ENCODE measurements at places on chromosomes 3 and 15. TPM values are rescaled to one million over a fixed set of nuclear protein-coding genes. Genes with fewer than 3 reads are reported as not detected.
A peak's percentile ranks its signal among the peaks of the same experiment; 100 is the strongest.

DNA sequence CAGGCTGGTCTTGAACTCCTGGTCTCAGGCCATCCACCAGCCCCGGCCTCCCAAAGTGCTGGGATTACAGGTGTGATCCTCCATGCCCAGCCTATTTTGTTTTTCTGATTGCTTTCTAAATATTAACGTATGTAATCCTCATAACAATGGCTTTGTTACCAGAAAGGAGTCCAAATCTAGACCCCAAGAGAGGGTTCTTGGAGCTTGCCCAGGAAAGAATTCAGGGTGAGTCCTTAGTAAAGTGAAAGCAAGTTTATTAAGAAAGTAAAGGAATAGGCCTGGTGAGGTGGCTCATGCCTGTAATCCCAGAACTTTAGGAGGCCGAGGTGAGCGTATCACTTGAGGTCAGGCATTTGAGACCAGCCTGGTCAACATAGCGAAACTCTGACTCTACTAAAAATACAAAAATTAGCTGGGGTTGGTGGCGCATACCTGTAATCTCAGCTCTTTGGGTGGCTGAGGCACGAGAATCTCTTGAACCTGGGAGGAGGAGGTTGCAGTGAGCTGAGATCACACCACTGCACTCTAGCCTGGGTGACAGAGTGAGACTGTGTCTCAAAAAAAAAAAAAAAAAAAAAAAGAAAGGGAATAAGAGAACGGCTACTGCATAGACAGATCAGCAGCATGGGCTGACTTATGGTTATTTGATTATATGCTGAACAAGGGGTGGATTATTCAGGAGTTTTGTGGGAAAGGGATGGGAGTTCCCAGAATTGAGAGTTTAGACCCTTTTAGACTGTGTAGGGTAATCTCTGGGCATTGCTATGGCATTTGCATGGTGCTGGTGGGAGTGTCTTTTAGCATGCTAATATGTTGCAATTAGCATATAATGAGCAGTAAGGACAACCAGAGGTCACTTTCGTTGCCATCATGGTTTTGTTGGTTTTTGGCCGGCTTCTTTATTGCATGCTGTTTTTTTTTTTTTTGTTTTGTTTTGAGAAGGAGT lies 36.1 kb downstream of the TYRO3 start:
- no peak overlapping the region for H3K4me3 ChIP-seq
- H3K36me3 ChIP-seq = no peaks in the 10 kb centered on the region
- no peak overlapping the region for H3K27ac ChIP-seq
- H3K4me1 ChIP-seq = no peaks in the 10 kb centered on the region
- no peak for DNase-seq

DNA sequence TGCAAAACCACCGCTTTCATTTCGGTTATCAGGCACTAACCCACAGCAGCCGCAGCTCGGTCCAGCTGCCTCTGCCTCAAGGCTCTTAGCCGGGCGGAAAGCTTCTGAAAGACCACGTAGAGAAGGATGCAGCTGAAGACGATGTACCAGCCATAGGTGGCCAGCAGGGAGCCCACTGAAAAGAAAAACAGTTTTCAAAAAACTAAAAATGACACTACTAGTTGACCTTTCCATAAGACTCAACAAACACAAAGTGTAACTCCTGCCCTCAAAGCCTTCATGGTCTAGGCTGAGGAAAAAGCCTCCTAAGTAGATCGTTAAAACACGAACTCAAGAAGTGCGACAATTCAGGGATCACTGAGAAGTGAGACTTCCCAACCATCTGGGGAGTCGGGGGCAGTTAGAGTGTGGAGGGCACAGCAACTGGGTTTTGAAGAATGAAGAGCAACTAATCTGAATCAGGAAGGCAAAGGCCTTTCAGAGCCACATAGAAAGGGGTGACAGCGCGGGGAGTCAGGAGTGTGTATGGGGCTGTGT lies 716 bp downstream of the SELENOS start:
- H3K36me3 ChIP-seq = peaks cover 49% of the 10 kb centered on the region
- peaks cover 19% of the 10 kb centered on the region for H3K4me1 ChIP-seq
- no peaks in the 10 kb centered on the region for H3K27me3 ChIP-seq
- peak overlapping the region; percentile 75 for H3K4me3 ChIP-seq
- H3K27ac ChIP-seq = no peak overlapping the region

DNA sequence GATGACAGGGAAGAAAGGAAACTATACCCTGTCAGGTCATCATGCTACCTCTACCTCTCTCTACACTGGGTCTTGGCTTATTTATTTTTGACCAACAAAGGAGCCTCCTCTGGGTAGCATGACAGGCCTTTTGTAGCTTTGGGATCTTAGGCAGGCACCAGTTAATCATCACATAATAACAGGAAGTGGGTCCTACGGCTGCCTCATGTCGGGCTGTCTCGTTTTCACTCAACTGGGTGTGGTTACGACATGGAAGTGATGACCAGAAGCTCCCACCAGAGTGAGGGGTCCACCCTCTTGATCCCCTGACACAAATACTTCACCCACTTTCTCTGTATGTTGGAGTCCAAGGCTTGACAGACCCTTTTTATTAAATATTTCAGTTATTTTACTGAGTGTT lies 105.3 kb downstream of the CD47 start:
- peak; percentile 64 for DNase-seq
- no peaks in the 10 kb centered on the region for H3K27me3 ChIP-seq
- H3K27ac ChIP-seq = no peak overlapping the region
- no peaks in the 10 kb centered on the region for H3K36me3 ChIP-seq

DNA sequence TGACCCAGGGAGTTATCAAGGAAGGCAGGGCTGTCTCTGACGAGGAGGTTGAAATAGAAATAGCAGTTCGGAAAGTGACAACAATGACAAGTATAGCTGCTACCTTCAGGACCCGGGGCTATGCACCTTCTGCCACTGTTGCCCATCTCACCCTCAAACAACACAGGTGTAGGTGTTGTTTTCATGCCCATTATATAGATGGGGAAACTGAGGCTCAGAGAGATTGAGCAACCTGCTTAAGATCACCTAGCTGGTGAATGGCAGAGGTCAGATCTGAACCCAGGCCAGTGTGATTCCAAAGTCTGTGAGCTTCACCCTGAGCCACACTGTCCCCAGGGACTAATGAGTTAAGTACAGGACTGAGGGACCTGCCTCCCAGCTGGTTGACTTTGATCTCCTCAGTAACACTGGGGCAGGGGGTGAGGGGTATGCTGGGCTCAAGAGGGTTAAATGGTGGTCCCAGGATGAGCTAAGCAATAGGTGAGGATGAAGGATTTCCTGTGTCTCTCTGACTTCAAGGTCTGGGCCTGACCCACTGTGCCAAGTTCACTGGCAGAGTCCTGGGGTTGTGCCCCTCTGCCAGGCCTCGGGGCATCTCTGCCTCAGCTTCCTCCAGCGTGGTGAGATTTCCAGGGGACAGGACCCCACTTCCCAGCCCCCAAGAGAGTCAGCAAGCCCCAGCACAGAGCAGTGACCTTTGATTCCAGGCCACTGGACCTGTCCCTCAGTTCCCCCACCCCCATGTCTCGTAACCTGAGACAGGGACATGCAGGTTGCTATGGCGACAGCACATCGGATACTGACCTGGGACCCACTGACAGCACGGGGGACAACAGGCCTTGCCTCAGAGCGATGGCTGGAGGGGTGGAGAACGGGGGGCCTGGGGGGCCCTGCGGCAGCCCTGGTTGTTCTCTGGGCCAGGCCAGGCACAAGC lies 35.0 kb downstream of the ATP2B2 start:
- H3K4me3 ChIP-seq = peak overlapping the region; percentile 19
- H3K36me3 ChIP-seq = no peaks in the 10 kb centered on the region
- no peaks in the 10 kb centered on the region for H3K27me3 ChIP-seq
- no peak overlapping the region for H3K27ac ChIP-seq
- no peak for DNase-seq

DNA sequence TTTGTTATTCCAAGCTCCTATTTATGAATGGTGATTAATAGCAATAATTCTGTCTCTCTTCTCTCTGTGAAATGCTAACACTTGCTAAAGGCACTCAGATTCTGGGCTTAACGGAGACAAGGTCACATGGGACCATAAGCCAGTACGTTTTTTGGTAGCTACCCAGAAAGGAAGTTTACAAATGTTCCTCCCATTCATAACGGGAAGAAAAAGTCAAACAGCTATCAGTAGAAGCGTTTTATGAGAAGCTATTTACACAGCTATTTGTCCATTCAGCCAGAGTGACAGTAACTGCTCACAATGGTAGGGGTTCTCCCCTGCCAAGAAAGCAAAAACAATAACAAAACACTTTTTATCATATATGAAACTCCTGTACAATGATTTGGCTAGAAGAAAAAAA lies 51.5 kb downstream of the ZMAT3 start:
- H3K4me3 ChIP-seq = no peak overlapping the region
- no peak for DNase-seq
- peaks cover 8% of the 10 kb centered on the region for H3K4me1 ChIP-seq
- H3K27ac ChIP-seq = no peak overlapping the region
- H3K36me3 ChIP-seq = no peaks in the 10 kb centered on the region

DNA sequence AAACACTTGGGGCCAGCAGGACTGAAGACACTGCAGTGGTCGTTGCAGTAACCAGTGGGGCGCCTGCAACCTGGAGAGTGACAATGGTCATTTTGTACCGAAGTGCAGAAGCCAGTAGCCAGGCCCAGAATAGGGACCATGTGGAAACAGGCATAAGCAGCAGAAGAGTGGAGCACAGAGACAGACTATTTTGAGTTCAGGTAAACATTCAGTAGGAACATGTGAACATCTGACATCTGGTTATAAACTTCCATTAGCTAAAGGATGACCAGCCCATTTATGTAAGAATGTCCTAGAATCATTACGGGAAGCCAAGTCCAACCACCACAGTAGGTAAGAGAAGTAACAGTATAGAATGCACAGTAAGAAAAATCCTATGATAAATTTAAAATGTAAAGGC lies 32.4 kb upstream of the TKT start:
- H3K27me3 ChIP-seq = no peaks in the 10 kb centered on the region
- no peak for DNase-seq
- no peak overlapping the region for H3K4me3 ChIP-seq
- H3K27ac ChIP-seq = no peak overlapping the region
- H3K36me3 ChIP-seq = 0 out of 2 replicates have a peak, but pooled peaks cover 3% of the 10 kb centered on the region
- H3K4me1 ChIP-seq = no peaks in the 10 kb centered on the region

DNA sequence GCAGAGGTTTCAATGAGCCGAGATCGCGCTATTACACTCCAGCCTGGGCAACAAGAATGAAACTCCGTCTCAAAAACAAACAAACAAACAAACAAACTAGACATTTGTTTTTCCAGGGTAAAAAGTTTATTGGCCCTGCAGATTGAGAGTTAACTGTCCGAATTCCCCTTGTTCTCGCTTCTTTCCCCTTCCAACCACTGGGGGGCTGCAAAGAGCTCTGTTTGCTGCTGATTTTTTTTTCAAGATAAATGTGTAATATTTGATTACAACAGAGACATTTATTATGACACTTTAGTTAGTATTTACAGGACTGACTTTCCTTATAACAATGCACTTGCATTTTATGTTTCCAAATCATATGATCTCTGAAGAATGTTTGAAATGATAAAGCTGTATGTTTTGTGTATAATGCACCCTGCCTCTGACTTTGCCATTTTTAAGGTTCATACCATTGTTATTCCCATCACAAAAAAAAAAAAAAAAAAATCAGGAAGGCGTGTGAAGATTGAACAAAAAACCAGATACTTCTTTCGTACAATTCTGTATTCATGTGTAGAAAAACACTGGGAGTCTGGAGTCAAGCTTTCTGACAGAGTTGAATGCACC lies 2.8 kb downstream of the CLSTN2 start:
- no peak overlapping the region for H3K4me3 ChIP-seq
- H3K4me1 ChIP-seq = peaks cover 2% of the 10 kb centered on the region
- H3K27me3 ChIP-seq = no peaks in the 10 kb centered on the region
- H3K27ac ChIP-seq = no peak overlapping the region
- peak; percentile 65 for DNase-seq

- peaks cover 49% of the 10 kb centered on the region for H3K4me1 ChIP-seq
- peak overlapping the region; percentile 17 for H3K4me3 ChIP-seq
- peak overlapping the region; percentile 83 for H3K27ac ChIP-seq
These were observed 216.9 kb downstream of the IGSF11 start for GRCh38 chr3:118817748-118818165.

GRCh38 chr3:187251599-187251998 lies 39.9 kb downstream of the MASP1 start:
- H3K4me1 ChIP-seq = peaks cover 12% of the 10 kb centered on the region
- H3K27me3 ChIP-seq = no peaks in the 10 kb centered on the region
- no peak overlapping the region for H3K27ac ChIP-seq
- no peaks in the 10 kb centered on the region for H3K36me3 ChIP-seq
- DNase-seq = no peak

DNA sequence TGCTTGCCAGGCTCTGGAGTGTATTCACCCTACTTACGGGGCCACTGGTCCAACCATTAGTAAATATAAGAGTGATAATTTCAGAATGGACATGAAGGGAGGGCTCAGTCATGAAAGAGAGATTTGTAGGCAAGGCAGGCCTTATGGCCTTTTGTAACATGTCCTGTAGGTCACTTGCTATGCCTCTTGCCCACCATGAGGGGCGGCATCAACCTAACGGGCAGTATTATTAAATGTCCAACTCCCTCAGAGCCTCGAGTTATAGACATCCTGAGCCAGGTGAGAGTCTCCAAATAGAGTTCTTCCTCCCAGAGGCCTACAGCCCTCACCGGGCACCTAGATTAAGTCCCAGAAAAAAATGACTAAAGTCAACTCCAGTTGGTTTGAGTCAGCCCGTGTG lies 30.2 kb downstream of the ONECUT1 start:
- no peak overlapping the region for H3K4me3 ChIP-seq
- H3K27ac ChIP-seq = no peak overlapping the region
- DNase-seq = no peak
- no peaks in the 10 kb centered on the region for H3K27me3 ChIP-seq

- no peak for DNase-seq
- H3K4me3 ChIP-seq = no peak overlapping the region
- no peaks in the 10 kb centered on the region for H3K4me1 ChIP-seq
- no peaks in the 10 kb centered on the region for H3K27me3 ChIP-seq
- no peak overlapping the region for H3K27ac ChIP-seq
- no peaks in the 10 kb centered on the region for H3K36me3 ChIP-seq
These were observed 133.7 kb upstream of the C2CD4B start for GRCh38 chr15:62298811-62299210.

DNA sequence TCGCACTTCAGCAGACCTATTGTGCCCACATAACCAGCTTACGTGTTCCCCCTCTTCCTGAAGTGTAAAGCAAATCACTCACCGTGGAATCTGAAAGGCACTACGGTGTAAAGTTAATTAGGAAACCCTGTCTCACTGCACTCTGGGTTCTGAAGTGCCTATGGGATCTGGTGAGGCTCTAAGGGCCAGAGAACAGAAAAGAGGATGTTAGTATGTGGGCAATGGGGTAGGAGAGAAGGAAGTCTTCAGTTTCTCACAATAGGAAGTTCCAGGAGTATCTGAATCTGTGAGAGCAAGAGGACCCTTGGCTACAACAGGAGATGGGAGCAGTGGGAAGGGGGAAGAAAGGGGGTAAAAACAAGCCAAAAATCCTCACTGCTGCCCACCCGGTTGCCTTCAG lies 71.4 kb downstream of the ITGB5 start:
- H3K27me3 ChIP-seq = no peaks in the 10 kb centered on the region
- H3K27ac ChIP-seq = no peak overlapping the region
- no peak overlapping the region for H3K4me3 ChIP-seq
- H3K36me3 ChIP-seq = no peaks in the 10 kb centered on the region
- no peaks in the 10 kb centered on the region for H3K4me1 ChIP-seq
- no peak for DNase-seq

The PLCH1 gene
- total RNA-seq = 0.34 TPM

The GOLGA8J gene
- not detected for total RNA-seq

The PLA2G4F gene
- not detected for total RNA-seq

The TMEM108 gene
- not detected for total RNA-seq

The LOXL1 gene
- not detected for total RNA-seq

The BNC1 gene
- total RNA-seq = not detected

The ISG20 gene
- total RNA-seq = 112 TPM

The AHSG gene
- total RNA-seq = not detected

The ULK4 gene
- 8.8 TPM for total RNA-seq

The TYRO3 gene
- total RNA-seq = 0.37 TPM

The SYNPR gene
- not detected for total RNA-seq

The PRR20G gene
- not detected for total RNA-seq

The CTXND1 gene
- not detected for total RNA-seq

All from Karpas-422 (cell line).